ENCODE measurements at places on chromosomes 1 and 21.

DNA sequence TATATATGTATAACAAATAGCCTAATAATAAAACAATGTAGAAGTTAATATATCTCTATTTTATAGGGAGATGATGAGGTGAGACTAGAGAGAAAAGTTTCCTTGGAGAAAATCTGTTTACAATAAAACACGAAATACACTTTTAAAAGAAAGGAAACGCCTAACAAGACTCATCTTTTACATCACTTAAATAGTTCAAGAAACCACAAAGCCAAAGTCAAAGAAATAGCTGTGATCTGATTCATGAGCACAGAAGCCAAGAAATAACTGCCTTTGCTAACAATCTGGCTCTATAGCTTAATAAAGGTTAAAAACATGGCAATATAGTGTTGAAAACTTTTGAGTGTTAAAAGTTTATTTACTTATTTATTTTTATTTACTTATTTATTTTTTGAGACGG is 61.5 kb downstream of the TOR3A start:
- no peak for DNase-seq

DNA sequence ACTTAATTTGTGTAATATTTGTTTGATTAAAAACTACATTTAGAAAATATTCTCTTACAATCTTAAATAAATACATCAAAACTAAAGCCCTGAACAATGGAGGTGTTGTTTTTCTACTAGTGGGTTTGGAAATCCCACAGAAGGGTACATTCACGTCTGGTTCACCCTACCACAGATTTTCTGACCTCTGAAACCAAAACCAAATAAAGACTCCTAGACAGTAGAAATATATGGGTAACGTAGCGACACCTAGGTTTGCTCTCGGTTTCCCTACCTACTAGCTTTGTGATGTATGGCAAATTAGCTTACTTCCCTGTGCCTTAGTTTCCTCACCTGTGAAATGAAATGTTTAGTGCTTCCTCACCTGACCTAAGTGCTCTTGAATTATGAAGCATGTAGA is 312.6 kb downstream of the DPYD start:
- DNase-seq: no peak

DNA sequence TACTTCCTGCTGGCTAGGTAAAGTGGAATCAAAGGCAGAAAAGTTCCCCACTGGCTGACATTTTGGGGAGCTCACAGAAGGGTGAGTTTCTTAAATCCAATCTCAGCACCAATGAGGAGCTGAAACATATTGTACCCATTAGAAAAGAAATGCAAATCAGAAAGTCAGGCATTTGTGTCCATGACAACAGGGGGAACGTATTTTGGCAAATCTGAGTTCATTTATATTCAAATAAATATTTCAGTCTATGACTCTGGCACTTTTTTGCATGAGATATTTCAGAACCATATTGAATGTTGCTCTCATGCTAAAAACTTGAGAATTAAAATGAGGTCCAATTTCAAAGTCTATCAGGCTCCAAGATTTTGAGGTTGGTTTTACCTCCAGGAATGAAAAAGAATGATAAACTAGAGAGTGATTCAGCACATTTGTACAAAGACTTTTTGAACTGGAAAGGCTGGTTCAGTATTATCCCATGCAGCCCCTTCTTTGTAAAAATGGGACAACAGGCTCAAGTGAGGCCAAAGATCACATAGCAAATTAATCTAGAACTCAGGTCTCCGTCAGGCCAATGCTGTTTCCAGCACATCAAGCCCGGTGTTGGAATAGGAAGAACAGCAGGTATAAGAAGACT is 202.2 kb downstream of the RRAGC start:
- no peak for DNase-seq

- no peak for DNase-seq
Observed at GRCh38 chr1:245168086-245168485, 13.3 kb downstream of the KIF26B start.

DNA sequence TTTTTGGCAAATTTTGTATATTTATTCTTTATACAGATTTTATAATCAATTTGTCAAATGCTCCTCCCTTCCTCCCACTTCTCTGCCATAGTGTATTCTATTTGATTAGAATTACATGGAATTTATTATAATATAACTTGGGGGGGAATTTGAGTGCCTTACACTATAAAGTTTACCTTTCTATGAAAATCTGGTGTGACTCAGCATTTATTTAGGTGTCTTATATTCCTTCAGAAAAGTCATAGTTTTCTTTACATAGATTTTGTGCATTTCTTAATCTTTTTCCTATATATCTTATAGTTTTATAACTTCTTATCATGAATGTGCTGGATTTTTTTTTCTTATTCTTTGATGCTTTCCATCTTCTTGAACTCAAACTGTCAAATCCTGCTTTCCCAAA is 21.3 kb downstream of the FASLG start:
- DNase-seq: no peak

DNA sequence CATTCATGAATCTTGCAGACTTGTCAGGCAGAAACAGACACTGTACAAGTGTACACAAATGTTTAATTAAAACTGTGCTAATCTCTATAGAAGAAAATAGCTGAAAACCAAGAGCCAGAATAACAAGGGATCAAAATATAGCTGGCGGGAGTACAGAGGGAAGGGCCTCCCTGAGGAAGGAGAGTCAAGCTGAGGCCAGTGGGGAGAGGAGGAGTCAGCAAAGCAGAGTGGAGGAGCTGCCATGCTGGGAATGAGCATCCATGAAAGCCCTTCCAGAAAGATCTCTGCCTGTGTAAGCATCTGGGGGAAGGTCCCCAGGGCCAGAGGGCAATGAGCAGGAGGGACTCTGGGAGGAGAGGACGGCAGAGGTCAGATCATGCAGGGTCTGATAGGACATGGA is 15.1 kb downstream of the SLAMF8 start:
- no peak for DNase-seq

DNA sequence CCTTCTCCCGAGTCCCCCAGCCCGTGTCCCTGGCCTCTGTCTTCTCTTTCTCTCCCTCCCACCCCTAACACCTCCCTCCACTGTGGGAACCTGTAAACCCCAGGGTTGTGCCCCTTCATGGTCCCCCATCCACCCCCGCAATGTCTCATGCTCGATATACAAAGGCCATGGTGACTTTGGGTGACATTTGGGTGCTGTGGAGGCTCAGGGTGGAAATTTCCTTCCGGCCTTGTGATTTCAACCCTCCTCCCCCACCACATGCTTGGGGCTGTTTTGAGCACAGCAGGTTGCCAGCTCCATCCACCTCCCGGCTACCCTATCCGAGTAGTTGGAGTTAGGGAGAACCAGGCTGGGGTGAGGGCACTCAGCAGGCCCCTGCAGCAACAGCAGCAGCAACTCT is 25.7 kb upstream of the VPS13D start:
- DNase-seq: no peak

- DNase-seq: no peak
Observed at GRCh38 chr21:38354746-38355145, 98.0 kb downstream of the KCNJ15 start.

DNA sequence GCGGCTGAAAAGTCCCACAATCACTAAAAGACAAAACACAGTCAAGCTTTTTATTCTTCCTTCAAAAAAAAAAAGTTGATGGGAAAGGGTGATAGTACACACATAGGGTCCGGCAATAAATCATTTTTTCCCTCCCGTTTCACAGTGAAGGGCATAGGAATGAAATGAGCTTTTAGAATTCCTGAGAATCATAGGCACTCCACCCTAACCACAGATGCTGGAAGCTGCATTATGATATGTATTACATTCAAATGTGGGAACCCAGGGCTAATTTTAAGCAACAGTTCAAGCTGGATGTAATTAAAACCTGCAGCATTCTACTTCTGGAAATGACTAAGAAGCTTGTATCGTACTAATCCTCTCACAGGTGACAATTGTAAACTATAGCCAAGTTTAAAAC is 75.7 kb upstream of the KCNJ15 start:
- no peak for DNase-seq

DNA sequence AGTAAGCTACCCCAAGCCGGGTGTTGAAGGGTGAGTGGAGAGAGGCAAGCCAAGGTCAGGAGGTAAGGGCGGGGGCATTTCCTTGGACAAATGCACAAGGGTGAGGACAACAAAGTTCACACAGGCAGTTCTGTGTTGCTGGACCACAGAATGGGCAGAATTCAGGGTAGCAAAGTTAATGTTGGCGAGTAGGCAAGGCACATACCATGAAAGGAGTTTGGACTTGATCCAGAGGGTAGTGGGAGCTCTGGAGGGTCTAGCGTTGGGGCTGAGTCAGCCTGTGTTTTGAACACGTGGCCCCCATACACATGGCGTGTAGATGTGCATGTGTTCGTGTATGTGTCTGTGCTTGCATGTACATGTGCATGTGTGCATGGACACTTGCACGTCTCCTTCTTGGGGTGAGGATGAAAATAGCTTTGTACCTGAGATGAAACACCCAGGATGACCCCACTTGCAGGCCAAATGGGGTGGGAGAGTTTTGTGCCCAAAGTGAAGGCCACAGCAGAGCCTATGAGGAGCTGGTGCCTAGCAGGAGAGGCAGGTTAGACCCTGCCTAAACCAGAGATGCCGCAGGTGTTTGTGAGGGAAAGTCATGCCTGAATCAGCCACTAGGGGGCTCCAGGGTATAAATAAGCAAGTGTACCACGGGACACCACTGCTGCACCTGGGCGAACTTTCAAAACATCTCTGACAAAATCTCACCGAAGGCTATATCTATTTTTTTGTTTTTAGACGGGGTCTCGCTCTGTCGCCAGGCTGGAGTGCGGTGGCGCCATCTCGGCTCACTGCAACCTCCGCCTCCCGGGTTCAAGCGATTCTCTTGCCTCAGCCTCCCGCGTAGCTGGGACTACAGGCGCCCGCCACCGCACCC is 21.8 kb downstream of the SLC27A3 start:
- DNase-seq: peak; percentile 66

- no peak for DNase-seq
Observed at GRCh38 chr1:36303650-36304360, 2.4 kb upstream of the SH3D21 start.

GRCh38 chr1:15826810-15827507 is 19.5 kb upstream of the UQCRHL start:
- DNase-seq: no peak

DNA sequence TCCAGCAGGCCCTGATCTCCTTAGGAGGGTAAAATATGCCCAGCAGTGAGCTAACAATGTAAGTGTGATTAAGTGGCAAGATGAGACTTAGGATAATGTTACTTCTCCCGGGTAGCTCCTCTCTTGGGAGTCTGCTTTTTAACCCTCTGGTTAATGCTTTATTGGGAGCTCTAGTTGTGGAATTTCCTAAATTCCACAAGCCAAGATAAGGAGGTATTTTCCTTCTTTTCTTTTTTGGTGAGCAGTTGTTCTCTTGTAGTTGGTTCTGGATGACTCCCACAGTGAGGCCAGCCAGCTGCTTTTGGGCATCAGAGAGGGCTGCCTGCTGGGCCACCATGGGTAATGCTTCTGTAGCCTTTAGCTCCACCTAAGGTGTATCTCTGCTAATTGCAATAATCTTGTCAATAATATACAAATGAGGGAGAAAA is 19.3 kb downstream of the C1orf52 start:
- DNase-seq: peak; percentile 7

DNA sequence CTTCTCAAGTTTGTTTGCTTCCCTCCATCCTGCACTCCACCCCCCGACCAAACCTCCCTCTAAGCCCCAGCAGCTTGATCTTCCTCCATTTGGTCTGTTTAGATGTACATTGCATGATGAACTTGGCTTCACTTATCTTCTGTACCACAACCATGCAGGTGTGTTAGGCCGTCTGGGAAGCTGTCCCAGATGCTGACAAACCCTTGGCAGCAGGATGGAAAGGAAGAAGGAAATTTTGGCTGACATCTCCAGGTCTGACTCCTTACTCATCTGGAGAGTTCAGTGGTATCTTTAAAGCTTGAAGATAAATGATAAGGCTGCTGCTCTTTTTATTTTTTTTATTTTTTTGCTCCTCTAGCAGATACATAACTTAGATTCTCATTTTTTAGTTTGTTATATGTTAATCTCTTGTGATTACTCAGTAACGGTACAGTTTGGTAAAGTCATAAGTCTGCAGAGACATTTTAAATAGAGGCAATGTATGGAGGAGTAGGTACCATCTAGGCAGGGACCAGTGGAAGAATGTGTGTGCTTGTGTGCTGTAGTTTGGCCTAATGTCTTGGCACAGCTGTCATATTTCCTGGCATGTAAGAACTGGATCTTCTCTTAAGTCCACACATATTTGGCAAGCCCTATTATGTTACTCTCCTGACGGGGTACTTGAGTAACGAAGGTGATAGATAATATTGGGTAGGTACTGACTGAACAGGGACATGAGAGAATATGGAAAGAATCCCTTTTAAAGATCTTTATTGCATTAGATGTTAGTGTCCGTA is 79.7 kb downstream of the CACHD1 start:
- peak; percentile 21 for DNase-seq

GRCh38 chr1:117653732-117654492 is 48.1 kb downstream of the TENT5C start:
- DNase-seq: no peak
